GM06990 (cell line): ENCODE measurements at places on chromosomes 13 and 19.

DNA sequence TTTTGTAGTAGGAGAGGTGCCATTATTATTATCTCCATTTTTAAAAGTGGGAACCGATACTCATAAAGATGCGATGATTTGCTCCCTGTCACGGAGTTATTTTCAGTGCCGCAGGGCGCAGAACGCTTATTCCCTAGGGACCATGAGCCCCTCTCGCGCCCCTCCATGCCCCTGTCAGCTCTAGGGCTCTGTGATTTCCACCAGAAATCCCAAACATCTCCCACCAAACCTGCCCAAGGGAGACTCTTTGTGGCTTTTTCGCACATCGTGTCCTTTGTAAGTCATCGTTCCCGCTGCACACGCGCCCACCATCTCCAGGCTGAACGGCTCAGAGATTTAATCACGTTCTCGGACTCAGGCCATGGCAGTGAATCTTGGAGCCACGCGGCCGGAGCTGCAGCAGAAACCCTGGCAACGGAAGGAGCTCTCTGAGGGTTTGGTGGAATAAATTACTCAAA is 105.1 kb downstream of the DNAJC15 start:
- peak; percentile 54 for DNase-seq

- DNase-seq: no peak
Observed at GRCh38 chr13:113105921-113106452, 396 bp downstream of the F7 start.

DNA sequence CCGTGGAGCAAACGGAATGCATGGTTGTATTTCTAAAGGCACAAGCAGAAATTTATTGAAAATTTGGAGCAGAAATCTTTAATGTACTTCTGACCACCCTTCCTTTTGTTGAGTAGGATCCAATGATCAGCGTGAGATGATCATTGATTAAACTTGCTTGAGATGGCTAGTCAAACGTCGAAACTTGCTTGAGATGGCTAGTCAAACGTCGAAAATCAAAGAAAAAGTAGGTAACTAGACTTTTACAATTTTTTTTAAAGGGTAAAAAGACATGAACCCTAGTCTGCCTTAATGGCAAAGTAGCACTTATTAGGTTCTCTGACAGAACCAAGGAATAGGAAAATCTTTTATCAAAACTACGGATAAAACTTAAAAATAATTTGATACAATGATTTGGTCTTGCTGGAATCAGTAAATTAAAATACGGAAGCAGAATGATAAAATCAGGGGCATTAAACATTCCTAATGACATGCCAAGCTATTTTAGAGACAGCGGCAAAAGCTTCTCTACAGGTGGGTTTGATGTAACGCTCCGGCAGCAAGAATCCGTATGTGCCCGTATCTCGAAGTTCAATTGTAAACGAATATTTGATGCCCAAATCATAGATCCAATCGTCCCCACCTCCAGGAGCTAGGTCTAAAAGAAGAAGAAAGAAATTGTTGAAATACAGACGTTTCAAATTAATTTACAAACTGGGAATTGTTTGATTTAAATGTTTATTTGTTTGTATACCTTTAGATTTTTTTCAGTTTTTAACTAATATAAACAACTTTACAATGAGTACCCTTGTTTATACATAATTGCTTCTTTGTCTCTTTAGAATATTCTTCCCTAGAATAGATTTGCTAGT is 841 bp upstream of the ZC3H13 start:
- no peak for DNase-seq

- DNase-seq: peak; percentile 46
Observed at GRCh38 chr13:40433577-40433976, 232.9 kb downstream of the FOXO1 start.

GRCh38 chr13:76667551-76667950 is 218.7 kb downstream of the KCTD12 start:
- no peak for DNase-seq

GRCh38 chr19:22882797-22883196 is 50.7 kb downstream of the ZNF723 start:
- no peak for DNase-seq

- DNase-seq: no peak
Observed at GRCh38 chr13:59340581-59340980, 823.1 kb downstream of the DIAPH3 start.

- no peak for DNase-seq
Observed at GRCh38 chr19:36225219-36225892, 10.4 kb downstream of the ZNF146 start.

- DNase-seq: no peak
Observed at GRCh38 chr19:10018263-10018662, 5.0 kb downstream of the RDH8 start.

DNA sequence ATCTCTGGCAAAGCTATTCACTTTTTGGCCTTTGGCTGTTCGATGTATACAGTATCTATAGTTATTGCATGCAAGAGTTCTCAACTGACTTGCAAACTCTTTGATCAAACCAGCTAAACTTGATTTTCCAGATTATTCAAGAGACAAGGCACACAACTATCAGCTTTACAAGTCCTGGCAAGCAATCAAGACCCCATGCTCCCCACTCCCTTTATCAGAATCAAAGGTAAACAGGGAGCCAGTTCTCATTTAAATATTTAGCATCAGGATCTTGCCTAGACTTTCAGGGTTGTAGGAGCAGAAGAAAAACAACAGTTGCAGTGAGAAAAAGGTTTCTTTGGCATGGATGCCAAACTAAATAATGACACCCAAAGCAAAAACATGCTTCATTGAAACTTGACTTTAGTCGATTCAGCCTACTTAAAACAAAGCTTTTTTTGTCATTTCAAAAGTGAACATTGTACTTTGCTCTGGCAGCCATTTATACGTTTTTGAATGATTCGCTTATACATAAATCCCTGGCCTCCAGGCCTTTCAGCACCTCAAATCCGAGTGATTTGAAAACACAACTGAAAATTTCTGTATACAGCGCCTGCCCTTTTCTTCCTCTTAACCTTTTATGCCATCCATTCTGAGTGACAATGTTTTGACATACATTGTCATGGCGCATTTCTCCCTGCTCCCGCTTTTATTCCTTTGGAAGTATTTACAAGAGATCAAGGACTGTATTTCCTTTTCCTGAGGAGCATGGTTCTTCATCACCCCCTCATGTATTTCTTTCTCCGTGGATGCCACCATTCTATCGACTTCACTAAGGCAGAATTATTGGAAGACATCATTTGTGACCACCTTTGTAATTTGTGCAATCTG is 340.8 kb downstream of the KLF5 start:
- DNase-seq: no peak

DNA sequence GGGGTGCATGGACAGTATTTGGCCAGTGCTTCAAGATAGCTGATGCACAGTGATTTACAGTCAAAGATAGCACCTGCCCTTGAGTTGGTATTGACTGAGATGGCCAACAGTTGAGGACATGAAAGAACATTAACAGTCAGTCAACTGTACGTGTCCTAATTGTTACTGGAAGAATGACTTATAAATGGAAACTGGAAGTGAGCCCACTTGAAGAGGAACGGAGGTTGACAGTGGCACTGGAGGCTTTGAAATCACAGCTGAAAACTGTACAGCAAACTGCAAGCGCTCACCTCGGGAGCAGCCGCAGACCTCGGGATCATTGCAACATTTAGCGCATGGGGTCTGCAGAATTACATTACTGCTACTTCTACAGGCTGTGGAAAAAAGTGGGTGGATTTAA is 77.1 kb downstream of the GGACT start:
- DNase-seq: no peak

GRCh38 chr19:34837262-34837661 is 64.2 kb upstream of the ZNF599 start:
- no peak for DNase-seq

- DNase-seq: no peak
Observed at GRCh38 chr19:31717269-31717923, 368.2 kb upstream of the TSHZ3 start.

- no peak for DNase-seq
Observed at GRCh38 chr19:54298357-54299125, 14.4 kb downstream of the LILRA5 start.

GRCh38 chr13:66644855-66645460 is 585.2 kb downstream of the PCDH9 start:
- DNase-seq: no peak

DNA sequence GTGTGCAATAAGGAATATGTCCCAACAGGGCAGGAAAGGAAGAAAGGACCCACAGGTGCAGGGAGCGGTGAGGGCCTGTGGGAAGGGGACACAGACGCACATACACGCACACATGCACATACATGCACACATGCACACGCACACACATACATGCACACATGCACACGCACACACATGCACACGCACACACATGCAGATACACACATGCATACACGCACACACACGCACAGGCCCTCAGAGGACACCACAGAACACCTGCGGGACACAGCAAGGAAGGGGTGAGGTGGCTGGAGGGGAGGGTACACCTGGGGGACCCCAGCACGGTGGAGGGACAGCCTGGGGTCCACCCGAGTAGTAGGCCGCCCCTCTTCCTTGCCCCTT is 12.9 kb downstream of the PIP5K1C start:
- no peak for DNase-seq

- no peak for DNase-seq
Observed at GRCh38 chr13:45949161-45949560, 97.6 kb upstream of the SIAH3 start.

DNA sequence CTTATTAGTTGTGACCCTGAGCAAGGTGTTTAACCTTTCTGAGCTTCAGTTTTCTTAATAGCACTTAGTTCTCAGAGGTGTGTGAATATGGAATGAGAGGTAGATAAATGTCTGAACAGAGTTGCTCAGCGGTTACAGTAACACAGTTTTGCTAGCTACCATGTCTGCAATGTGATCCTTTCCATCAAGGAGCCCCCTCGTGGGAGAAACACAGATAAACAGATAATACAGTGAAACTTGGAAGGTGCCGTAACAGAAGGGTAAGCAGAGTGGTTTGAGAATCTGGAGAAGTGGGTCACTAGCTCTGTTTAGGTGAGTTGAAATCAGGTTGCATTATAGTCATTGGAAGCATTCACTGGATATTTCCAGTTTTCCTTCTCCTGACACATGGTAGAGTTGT is 38.9 kb downstream of the IRS2 start:
- no peak for DNase-seq

GRCh38 chr19:23699521-23699860 is 12.5 kb upstream of the ZNF675 start:
- DNase-seq: no peak

- no peak for DNase-seq
Observed at GRCh38 chr19:11361771-11362731, 6.8 kb downstream of the PLPPR2 start.

GRCh38 chr19:11288349-11288748 is 7.6 kb upstream of the TSPAN16 start:
- DNase-seq: no peak

GRCh38 chr13:81563091-81563490 is 1222.2 kb upstream of the SPRY2 start:
- no peak for DNase-seq

DNA sequence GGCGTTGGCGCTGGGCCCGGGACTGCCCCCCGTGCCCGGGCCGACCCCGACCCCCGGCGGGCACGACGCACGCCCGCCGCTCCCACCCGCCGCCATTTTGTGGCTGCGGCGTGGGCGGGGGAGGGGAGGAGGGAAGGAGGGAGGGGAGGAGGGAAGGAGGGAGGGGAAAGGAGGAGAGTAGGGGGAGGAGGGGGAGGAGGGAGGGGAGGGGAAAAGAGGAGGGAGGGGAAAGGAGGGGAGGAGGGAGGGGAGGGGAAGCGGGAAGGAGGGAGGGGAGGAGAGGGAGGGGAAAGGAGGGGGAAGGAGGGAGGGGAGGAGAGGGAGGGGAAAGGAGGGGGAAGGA is at the start of gene BTBD2:
BTBD2 (minus strand) TSS at position 107 of the 343 bp plus-strand sequence; CDS start at position 96, 11 bp downstream.
- no peak for DNase-seq

DNA sequence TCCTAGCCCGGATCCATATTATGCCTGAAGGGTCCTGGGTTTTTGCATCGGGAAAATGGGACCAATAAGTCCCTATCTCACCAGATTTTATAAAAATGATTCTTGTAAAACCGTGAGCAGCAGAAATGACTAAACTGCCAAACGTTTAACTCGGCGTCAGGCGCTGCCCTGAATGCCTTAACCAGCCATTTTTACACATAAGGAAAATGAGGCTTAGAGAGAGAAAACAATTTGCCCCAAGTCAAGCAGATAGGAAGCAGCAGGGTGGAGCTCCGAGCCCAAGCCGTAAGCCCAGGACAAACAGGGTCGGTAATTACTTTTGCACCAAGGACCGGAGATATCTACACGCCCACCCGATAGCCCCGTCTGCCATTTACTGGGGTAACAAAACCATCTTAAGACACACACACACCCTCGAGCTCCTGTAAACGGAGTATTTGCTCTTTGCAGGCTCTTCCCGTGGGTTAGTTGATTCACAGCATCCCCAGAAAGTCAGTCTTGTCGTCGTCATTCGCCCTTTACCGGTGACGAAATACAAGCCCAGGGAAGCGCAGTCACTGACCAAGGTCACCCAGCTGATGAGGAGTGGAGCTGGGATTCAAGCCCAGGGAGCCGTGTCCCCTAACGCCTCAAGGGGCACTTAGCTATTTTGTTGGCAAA is 16.0 kb upstream of the MRI1 start:
- DNase-seq: no peak

DNA sequence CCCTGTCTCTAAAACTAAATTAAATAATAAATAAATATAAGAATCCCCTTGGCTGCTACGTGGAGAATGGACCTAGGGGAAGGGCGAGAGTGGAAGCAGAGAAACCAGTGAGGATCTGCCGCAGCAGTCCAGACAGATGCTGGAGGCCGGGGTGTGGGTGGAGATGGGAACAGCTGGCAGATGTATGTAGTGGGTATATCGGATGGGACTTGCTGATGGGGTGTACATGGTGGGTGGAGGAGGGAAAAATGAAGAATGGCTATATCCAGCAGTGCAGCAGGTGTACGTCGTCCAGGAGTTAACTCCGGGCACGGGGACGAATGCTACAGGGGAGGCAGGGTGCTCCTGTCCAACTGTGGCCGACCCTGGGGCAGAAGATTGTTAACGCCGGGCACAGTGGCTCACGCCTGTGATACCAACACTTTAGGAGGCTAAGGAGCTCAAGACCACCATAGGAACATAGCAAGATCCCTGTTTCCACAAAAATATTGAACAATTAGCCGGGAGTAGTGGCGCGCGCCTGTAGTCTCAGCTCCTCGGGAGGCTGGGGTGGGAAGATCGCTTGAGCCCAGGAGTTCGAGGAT is 654 bp downstream of the CEP89 start:
- DNase-seq: no peak

DNA sequence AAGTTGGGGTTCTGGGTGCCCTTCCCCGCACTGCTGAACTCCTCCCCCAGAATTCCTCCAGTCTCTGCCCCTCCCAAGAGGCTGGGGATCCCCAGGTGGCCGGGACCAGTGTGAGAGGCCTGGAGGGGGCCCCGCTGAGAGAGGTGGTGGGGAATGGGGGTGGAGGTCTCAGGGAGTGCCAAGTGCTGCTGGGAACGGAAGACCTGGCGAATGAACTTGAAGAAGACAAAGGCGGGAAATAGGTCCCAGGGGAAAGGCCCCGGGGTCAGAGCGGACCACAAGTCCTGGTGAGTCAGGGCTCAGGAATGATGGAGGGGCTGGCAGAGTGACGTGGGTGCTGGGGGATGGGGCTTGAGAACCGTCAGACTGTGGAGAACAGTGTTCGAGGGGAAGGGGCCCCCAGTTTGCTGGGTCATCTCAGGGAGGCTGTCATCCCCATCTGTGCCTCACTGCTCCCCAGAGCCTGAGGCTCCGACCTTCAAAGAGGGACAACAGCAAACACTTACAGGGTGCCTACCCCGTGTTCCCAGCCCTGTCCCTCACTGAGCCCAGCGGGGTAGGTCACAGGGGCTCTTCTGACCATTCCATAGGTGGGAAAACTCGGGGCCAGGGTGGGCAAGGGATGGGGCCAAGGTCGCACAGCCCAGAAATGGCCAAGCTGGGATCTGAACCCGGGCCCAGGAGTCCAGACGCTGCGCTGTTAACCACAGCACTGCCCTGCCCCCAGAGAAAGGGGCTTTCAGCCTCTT is 16.0 kb upstream of the SEMA6B start:
- DNase-seq: no peak
